Thoracic aorta (tissue), 2 donors: ENCODE measurements at places on chromosomes 5 and 9. TPM values are rescaled to one million over a fixed set of nuclear protein-coding genes. Genes with fewer than 3 reads are reported as not detected.

DNA sequence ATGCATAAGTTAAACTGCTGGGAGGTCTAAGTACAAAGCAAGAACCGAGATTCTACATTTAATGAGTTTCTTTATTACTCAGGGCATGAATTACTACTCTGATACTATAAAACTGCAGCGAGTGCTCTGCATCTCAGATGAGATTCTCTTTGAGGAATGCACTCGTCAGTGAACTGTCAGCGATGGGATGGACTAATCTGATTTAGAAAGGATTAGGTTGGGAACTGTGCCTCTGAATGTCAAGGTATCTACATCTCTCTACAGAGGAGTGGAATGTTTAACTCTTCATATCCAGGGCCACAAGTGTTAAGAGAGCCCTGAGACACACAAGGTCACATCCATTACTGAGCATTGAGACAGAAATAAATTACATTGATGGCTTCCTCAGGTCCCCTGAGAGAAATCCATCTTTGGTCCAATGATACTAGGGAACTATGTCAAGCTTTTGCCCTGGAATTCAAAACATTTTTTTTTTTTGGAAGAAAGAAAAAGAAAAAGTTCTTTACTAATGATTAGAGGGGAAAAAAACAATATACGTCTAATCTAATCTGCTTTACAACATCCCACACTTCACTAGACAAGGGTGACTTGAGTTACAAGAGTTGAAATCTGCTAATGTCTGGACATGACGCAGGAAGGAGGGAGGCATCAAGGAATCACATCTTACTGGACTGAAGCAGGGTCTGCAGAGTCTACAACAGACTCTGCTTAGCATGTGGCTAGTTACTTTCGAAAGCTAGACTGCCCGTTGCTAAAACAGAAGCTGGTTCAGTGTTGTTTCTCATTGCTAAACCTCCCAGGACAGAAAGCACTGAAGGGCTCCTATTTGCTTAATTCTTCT, 270.0 kb upstream of the TLE4 start:
- no peak for DNase-seq

DNA sequence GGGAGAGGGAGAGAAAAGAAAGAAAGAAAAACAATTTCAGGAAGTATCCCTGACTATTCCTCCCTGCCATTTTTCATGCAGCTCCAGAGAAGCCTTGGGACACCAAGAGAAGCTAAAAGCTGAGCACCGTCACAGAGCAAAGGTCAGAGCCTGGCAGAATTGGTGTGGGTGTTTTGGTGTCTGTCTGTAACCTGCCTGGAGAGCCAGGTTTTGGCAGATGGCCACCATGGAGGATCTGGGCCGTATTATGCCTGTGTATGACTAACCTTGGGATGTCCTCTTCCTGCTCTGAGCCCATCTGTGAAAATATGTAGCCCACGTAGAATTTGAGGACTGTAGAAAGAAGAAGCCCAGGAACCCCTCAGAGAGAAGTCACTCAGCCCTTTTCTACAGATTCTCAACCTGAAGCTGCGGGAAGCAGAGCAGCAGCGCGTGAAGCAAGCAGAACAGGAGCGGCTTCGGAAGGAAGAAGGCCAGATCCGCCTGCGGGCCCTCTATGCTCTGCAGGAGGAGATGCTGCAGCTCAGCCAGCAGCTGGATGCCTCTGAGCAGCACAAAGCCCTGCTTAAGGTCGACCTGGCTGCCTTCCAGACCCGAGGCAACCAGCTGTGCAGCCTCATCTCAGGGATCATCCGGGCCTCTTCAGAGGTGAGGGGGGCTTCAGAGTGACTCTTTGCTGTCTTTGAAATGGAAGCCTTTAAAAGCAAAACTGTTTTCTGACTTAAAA, 18.8 kb downstream of the GLE1 start:
- DNase-seq: no peak

GRCh38 chr5:159026781-159027180, 72.9 kb downstream of the EBF1 start:
- no peak for DNase-seq

DNA sequence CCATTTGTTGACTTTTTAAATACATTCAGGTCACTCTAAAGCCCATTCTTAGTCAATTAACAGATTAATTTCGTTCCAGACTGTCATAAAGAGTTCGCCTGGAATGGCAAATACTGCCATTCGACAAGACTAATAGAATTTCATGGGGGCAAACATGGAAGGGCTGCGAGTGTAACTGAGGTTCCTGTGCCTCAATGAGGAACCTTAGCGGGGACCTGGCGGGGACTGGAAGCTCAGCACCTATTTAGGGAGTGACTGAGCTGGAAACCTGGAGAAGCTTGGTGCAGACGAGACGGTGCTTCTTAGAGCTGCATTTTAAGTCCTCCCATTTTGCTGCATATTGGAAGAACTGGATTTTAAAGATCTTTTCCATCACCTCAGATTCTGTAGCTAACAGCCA, 3.4 kb downstream of the VCAN start:
- DNase-seq: no peak

CA9 gene
- not detected for total RNA-seq

SNX24 gene
- total RNA-seq: 15.6 TPM

- DNase-seq: no peak
Observed at GRCh38 chr5:80212171-80212667, 43.6 kb downstream of the SERINC5 start.

DNA sequence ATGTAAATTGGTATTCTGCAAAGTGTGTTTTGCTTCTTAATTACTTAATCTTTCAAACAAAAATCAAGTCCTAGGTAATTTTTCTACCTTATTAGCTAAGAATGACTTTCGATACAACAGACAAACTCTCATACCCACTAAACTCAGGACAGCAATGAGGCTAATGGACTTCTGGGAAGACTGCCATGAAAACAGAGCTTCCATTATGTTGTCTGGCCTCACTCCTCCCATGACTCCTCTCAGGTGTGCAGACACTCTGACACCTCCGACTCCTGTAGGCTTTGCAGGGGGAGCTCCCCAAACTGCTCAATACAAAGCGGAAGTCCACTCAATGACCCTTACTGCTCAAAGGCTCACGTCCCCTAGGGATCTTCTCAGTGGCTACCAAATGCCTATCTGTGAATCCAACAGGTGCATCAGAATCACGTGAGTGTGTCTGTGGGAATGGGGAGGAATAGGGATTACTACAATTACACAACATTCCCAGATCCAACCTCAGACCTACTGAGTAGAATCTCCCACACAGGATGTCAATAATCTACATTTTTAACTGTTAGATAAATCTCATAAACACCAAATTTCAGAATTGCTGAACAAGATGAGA, 289.9 kb downstream of the RAB3C start:
- DNase-seq: no peak

DMRT3 gene
- not detected for total RNA-seq

DNA sequence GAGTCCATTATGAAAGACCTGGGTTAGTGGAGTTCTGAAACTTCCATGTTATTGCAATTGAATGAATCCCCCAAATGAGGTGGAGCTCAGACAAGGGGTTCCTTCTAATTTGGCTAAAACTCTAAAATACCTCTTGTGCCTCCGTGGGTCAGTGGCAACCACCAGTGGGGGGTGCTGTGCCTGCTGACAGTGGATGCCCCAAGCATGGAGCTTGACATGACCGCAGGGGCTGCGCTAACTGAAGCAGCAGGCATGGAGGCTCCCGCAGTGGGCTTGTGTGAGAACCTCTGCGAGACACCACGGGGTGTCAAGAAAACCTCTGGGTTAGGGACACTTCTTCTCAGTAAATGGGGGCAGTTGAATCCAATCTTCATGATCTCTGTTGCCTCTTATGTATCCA, 200.5 kb downstream of the DRD1 start:
- no peak for DNase-seq

GRCh38 chr9:23567516-23568165, 258.4 kb downstream of the ELAVL2 start:
- no peak for DNase-seq

GRCh38 chr5:165559645-165560044, 2054.2 kb downstream of the MAT2B start:
- no peak for DNase-seq

DNA sequence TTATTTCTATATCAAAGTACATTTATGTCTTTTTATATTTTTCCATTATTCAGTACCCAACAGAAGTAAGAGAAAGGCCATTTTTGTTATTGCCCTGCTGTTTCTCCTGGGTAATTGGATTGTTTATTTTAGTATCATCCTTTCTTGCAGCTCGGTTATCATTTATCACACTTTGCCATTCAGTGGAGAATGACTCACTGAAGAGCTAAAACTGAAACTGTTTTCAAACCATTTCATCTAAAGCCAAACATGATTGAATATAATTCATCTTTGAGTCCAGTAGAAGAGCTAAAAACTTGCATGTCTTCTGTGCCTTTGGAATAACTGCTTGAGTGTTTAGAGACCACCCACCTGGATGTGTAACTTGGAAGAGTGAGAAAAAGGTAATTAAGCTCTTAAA, 139.5 kb upstream of the PRDM9 start:
- no peak for DNase-seq

SMIM33 gene
- not detected for total RNA-seq

PRRC1 gene
- 28.7 TPM for total RNA-seq

DNA sequence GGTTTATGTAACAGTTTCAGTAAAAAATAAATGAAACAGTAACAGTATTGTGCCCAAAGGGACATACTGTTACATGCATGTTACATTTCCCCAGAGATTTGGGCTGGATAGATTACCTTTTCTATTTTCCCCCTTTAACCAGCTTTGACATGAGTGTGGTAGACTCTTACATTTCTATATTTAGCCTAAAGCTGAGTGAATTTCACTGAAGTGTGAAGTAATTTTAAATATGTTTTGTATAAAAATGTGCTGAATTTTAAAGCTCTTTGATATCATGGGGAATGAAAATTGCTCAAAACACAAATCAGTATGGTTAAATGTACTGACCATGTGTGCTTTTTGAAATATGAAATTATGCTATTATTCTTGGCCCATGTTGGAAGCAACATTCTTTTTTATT, 122.3 kb upstream of the CDH10 start:
- no peak for DNase-seq

ZNF883 gene
- total RNA-seq: 2.8 TPM

DTWD2 gene
- 5.0 TPM for total RNA-seq

WDR38 gene
- not detected for total RNA-seq

GRCh38 chr5:90940227-90940995, 381.8 kb downstream of the ADGRV1 start:
- no peak for DNase-seq

QRFP gene
- total RNA-seq: not detected

GRCh38 chr5:5221724-5222123, 81.6 kb downstream of the ADAMTS16 start:
- no peak for DNase-seq

GRCh38 chr5:154505567-154505966, 27.5 kb upstream of the HAND1 start:
- no peak for DNase-seq

DNA sequence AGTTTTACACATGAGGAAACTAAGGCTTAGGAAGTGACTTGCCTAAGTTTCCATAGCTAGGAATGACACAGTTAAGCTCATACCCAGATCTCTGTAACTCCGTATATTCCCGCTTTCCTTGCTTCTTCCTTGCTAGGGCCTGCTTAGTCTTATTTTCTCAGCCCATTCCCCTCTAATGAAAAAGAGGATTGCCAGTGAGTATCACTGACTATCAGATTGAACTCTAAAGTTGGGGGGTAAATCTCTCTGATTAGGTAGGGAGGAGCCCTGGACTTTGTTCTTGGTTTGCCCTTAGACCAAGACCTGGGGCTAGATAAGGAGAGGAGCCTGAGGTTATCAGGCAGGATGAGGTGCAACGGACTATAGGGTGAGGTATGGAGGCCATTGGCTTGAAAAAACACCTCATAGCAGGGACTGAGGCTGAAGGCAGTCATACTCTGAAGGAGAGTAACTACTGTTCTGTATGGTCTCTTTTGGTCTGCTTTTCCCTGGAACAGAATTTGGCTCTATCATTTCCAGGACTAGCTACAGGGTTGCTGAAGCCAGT, 2.5 kb downstream of the TRIM32 start:
- DNase-seq: no peak

GRCh38 chr9:38180656-38181055, 111.6 kb upstream of the SHB start:
- DNase-seq: no peak

DNA sequence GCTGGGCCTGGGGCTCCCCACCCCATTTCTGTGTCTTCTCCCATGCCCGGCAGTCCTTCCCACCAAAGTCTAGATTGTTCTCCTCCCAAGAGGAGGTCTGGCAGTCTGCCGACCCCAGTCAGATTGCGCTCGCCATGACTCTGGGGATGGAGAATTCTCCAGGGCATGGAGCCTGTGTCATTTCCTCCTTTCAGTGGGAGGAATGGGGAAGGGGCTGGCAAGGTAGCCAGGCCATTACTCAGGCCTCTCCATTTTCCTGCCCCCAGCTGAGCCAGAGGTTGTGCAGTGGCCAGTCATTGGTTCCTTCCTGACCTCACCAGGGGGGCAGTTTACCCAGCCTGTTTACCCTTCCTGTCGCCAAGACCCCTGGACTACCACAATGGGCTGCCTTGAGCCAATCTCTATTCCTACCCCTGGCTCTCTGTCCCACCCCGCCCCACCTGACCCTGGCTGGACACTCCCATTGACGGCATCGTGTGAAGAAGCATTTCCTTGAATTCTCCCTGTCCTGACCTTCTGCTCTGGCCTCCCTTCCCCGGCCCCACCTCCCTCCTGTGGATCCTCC, 628 bp downstream of the SYNPO start:
- peak; percentile 55 for DNase-seq

NR5A1 gene
- not detected for total RNA-seq

CDC20B gene
- not detected for total RNA-seq

BAAT gene
- total RNA-seq: 0.92 TPM

SLC6A18 gene
- not detected for total RNA-seq

- no peak for DNase-seq
Observed at GRCh38 chr5:65663804-65664521, 39.1 kb downstream of the SHLD3 start.

GRCh38 chr5:59137846-59138245, 555.0 kb downstream of the RAB3C start:
- DNase-seq: no peak

- DNase-seq: no peak
Observed at GRCh38 chr5:7410936-7411511, 15.1 kb downstream of the ADCY2 start.

GRCh38 chr9:36960575-36960955, 73.5 kb downstream of the PAX5 start:
- DNase-seq: no peak

GRCh38 chr9:90504486-90504885, 138.1 kb downstream of the DIRAS2 start:
- no peak for DNase-seq

DNA sequence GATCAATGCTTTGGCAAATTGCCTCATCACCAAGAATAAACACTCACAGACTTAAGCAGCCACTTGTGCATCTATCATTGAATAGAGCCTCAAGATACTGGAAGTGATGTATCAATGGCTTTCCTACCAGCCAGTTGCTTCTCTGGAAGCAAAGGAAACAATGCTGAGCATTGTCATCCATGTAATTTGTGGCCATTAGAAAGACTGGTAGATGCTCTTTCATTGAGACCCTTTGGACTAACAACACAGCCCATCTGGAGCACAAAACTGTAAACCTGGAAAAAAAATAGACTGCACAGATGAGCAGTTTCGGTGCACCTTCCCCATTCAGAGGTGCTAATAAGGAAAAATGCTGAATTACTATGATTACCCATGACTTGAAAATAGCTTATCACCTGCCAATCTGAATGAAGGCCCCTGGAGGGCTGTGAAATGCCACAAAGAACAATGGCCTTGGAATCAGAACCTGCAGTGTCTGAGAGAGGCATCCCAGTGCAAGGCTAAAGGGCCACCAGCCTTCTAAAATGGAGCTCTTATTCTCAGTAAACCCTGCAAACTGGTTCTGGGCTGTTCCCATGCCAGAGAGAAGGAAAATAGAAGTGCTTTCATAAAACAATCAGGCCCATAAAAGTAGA, 127.5 kb downstream of the RFK start:
- no peak for DNase-seq
